Stimulated activated effector memory CD8-positive, alpha-beta T cell treated with anti-CD3 and anti-CD28 coated beads, Interleukin-12 subunit alpha, Interleukin-12 subunit beta, amount 100 ng/mL, for 72 hours (primary cell): ENCODE measurements at places on chromosomes 7 and 10.

DNA sequence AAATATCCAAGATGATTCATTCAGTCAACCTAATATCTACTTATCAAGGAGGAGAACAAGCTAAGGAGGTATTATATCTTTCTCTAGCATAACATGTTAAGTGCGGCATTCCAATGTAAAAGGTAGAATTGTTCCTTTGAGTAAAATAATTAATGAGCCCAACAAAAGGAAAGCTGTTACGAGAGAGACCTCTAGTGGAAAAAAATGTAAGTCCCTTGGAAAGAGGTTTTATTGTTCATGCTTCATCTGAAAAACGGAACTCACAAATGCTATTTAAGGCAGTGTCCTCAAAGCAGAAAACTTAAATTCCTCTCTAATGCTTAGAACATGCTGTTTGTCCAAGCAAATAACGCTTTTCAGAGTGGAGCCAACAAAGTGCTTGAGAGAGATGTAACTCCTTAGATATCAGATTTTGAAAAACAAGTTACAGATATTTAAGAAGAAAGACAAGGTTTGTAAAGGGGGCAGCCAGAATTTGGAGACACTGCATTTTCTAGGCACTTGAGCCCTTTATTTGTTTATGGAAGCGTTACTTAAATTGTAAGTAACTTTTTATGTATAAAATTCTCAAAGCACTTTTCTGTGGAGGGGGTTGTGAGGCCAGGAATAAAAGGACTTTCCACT, 119.9 kb downstream of the TFEC start:
- no peak for DNase-seq

- DNase-seq, result no peak
These were observed 17.3 kb upstream of the C10orf95 start for GRCh38 chr10:102468683-102469082.

DNA sequence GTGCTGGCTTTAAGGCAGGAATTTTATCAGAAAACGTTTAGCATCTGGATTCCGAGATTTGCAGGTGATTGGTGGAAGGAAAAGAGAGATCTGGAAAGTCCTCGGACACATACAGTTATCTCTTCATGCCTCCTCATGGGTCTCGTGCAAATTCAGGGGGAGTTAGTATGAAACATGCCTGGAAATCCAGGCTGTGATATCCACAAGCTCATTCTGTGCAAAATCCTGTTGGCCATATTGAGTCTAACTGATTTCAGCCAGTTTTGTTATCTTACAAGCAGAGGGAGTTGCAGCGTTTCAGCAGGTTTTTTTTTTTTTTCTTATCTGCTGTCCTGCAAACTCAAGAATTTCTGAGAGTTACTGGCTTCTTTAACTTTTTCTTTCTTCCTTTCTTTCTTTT, 411.5 kb downstream of the GALNT17 start:
- no peak for DNase-seq

GRCh38 chr7:50355817-50356178, 51.3 kb downstream of the IKZF1 start:
- no peak for DNase-seq

GRCh38 chr10:124990671-124991625, 49.0 kb downstream of the ZRANB1 start:
- DNase-seq, result no peak

DNA sequence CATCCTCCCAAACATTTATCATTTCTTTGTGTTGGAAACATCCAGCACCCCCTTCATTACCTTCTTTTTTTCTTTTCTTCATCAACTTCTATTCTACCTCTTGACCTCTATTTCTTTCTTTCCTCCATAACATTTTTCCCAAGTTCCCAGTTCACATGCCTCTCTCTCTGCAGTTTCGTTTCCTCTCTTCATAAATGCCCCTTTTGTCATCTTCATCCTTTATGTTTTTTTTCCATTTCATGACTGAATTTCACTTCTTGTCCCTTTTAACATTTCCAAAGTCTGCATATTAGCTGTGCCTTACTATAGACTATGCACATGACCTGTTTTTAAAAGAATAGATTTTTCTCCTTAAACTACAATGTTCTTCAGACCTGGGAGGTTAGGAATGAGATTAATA, 23.7 kb downstream of the CPN1 start:
- DNase-seq, result no peak

- DNase-seq, result no peak
These were observed 400.3 kb upstream of the PRKCQ start for GRCh38 chr10:6980353-6980752.

GRCh38 chr7:28410628-28411531, 1.4 kb upstream of the CREB5 start:
- DNase-seq, result no peak
